ENCODE measurements at places on chromosomes 3 and 15. TPM values are rescaled to one million over a fixed set of nuclear protein-coding genes. Genes with fewer than 3 reads are reported as not detected.

DNA sequence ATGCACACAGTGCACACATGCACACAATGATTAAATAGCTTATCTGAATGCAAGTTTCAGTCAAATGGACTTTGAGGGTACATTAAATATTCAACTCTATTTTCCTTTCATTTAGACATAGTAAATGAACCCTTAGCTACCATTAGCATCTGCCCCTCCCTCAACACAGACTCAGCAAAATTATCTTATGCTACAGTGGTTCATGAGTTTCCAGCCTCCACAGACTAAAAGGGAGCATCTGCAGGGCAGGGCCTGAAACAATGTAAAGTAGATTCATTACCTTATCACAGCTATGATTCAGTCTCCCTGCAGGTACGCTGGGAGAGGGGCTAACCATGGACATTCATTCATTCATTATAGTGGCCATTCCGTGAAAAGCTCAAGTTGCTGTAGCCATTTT is 329.1 kb downstream of the VGLL3 start:
- no peak for DNase-seq

GRCh38 chr3:58591517-58592510 is 14.6 kb upstream of the FAM107A start:
- no peak for DNase-seq

DNA sequence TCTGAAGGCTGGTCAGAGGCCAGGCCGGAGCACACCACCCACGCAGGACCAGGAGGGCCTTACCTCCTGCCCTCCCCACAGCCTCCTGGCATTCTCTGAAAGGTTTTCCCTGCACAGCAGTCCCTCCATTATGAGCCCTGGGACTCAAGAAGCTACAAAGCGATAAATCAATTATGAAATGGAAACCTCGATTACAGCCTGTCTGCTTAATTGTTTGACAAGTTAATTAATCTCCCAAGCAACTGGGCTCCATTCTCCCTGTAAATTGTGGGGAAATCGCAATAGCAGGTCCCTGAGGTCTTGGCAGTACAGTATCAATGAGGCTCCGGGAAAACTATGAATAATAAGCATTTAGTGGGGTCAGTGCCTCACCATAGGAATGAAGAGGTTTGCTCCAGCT is 683.5 kb downstream of the NTRK3 start:
- no peak for DNase-seq

SHC4 gene
- total RNA-seq = 5.3 TPM

CYP1A1 gene
- total RNA-seq = not detected

DNA sequence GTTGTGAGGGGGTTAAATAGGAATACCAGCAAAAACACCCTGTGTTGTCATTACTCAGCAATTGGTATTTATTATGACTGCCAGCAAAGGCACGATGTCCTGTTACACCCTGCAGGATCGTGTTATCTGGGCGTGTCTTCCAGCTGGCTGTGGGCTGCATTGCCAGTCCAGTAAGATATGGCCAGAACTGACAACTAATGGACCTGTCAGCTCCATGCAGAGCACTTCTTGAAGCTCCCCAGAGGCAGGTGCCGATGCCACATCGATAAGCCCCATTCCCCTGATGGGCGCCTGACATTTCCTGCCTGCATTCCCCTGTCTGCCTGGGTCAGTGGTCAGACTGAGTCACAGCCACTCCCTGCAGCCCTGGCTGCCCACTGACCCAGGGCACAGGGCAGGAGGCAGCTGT is 79.7 kb upstream of the RASGRF1 start:
- peak; percentile 63 for DNase-seq

DNA sequence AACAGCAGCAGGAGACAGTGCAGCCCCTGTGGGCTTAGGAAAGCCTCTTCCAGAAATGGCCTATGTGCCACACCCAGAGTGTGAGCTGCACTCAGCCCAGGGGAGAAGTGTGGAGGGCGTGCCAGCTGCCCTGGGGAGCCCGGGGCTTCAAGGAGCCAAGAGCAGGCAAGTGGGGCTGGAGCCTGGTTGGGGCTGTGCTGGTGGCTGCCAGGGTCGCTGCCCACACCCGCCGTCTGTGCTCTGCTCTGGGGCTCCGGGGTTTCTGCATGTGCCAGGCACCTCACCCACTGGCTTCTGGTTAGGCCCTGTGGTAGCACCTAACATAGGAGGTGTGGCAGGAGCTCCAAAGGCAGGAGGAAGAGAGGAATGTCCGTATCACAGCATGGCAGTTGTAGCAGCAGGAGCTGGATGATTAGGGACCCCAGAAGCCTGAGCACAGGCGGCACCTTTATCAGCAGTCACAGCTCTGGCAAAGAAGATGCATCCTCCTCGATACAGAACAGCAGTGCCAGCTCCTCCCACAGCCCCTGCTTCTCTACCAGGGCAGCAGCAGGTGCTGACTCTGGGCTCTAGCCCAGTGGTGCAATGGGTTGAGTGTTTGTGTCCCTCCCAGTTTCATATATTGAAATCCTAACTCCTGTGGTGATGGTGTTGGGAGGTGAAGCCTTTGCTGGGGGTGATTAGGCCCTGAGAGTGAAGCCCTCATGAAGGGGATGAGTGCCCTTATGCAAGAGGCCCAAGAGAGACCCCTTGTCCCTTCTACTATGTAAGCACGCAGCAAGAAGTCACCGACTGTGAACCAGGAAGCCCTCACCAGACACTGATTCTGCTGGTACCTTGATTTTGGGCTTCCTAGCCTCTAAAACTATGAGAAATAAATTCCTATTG is 70.0 kb upstream of the KLF13 start:
- no peak for DNase-seq

- DNase-seq = no peak
Measured at GRCh38 chr15:96254173-96254572, 76.3 kb upstream of the NR2F2 start.

DNA sequence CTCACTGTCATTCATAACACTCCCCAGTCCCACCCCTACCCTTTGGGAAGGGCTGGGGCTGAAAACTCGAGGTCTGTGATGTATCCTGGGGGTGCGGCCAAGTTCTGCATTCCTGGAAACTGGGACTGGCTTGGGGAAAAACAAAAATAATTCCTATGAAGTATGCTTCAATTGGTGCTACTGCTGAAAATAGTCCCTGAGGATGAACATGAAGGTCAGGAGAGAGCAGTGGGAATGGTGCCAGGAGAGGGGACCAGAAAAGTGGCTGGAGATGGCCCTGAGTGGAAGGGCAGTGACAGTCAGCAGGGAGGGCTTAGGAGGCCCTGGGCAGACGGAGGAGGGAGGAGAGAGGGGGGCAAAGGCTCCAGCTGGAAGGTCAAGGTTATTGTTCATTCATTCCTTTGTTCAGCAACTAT is 4.8 kb upstream of the ISLR start:
- DNase-seq = peak; percentile 57

HOMER2 gene
- total RNA-seq = 18.3 TPM

GOLGA6L10 gene
- total RNA-seq = 0.33 TPM

- no peak for DNase-seq
Measured at GRCh38 chr15:34984889-34985630, 3.0 kb downstream of the ZNF770 start.

DNA sequence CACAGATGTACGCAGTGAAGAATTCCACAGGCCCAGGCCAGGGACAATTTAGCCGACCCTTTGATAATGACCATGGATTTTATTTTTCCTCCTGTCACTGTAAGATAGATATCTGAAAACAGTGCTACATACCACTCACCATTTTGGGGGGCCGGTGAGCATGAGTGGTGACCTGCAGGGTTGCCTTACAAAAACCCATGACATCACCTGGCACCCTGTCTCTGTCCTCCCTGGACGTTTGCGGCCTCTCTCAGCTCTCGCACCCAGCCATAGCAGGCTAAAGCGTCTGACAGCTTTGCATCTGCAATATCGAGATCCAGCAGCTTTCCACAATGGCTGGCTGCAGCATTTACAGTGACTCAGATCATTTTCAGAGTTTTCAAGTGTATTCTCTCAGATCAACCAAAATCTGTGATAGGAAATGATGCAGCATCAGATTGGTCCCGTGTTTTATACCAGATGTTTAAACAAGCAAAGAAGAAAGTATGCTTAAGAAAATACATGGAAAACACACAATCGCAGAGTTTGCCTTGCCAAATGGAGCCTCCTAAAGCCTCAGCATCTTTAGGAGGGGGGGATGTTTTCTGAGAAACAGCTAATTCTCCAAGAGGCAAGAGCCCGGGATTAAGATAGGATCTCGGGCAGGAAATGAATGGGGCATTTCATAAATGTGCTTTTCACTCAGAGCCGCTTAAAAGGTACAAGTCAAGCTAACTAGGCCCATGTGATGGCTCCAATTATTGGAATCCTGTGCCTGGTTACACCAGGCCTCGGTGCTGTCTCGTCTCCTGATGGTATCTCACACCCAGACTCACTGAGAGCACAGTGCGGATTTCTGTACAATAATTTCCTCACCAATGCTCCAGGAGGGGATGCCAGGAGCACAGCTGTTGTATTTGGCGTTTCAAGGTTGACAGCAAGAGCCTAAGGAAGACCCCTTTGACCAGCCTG is 257.3 kb downstream of the XXYLT1 start:
- no peak for DNase-seq

SAXO2 gene
- not detected for total RNA-seq

- no peak for DNase-seq
Measured at GRCh38 chr3:184234224-184234623, 4.8 kb downstream of the VWA5B2 start.

GRCh38 chr3:183634707-183635106 is 716 bp upstream of the KLHL24 start:
- no peak for DNase-seq

All from right atrium auricular region (tissue), 2 donors.